PC-3 (cell line): ENCODE measurements at places on chromosomes 6 and 20. TPM values are rescaled to one million over a fixed set of nuclear protein-coding genes. Genes with fewer than 3 reads are reported as not detected.

DNA sequence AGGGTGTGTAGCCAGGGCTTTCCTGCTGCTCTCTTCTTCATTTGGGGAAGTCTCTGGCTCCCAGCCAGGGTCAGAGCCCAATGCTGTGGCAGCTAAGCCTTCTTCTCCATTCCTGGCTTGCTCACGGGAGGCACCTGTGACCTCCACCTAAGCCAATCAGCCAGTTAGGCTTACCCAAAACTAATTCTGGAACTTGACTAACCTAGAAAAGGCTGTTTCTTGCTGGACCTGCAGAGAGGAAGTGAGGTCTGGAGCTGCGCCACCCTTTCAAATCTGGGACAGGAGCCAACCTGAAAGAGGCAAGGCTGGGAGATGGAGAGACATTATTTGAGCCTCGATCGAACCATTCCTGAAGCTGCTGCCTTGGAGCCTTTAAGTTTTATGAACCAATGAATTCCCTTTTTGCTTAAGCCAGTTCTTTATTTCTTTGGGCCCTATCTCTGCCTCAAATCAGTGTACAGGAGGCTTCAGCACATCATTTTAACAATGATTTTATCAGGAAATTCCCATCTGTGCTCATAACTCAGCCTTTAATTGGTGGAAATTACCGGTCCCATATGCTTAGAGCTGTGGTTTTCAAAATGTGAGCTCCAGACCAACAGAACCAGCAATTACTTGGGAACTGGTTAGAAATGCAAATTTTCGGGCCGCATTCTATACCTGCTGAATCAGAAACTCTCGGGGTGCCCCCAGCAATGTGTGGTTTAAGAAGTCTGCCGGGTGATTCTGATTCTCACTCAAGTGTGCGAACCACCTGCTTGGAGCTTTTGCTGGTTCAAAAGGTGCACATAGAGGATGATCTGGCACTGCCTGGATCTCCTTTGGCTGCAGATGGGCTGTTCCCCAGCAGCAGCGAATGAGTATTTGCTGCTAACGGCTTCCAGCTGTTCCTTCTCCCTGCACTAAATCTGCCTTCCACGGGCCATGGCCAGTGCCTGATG lies 97.4 kb upstream of the RNF24 start:
- H3K27ac ChIP-seq: peak overlapping the region; percentile 75
- no peak overlapping the region for H3K4me3 ChIP-seq
- peaks cover 40% of the 10 kb centered on the region for H3K4me1 ChIP-seq
- DNase-seq: peak; percentile 87
- no peaks in the 10 kb centered on the region for H3K27me3 ChIP-seq
- H3K36me3 ChIP-seq: no peaks in the 10 kb centered on the region

- peaks cover 41% of the 10 kb centered on the region for H3K36me3 ChIP-seq
- no peak for DNase-seq
- H3K4me1 ChIP-seq: peaks cover 6% of the 10 kb centered on the region
Observed at GRCh38 chr6:118899948-118900347, 6.0 kb downstream of the ASF1A start.

- H3K36me3 ChIP-seq: no peaks in the 10 kb centered on the region
- H3K27me3 ChIP-seq: no peaks in the 10 kb centered on the region
- no peak for DNase-seq
- H3K27ac ChIP-seq: no peak overlapping the region
- H3K4me1 ChIP-seq: peaks cover 6% of the 10 kb centered on the region
Observed at GRCh38 chr6:105645958-105646357, 243.1 kb upstream of the PREP start.

- H3K36me3 ChIP-seq: no peaks in the 10 kb centered on the region
- no peaks in the 10 kb centered on the region for H3K27me3 ChIP-seq
- peaks cover 1% of the 10 kb centered on the region for H3K4me1 ChIP-seq
- H3K4me3 ChIP-seq: no peak overlapping the region
- no peak for DNase-seq
Observed at GRCh38 chr6:145161501-145161900, 573.8 kb downstream of the EPM2A start.

- no peak overlapping the region for H3K4me3 ChIP-seq
- peak; percentile 9 for DNase-seq
- H3K27ac ChIP-seq: no peak overlapping the region
- no peaks in the 10 kb centered on the region for H3K36me3 ChIP-seq
- peaks cover 4% of the 10 kb centered on the region; the same call in 1 of the 2 replicates for H3K4me1 ChIP-seq
Observed at GRCh38 chr6:142570221-142570671, 268.4 kb downstream of the ADGRG6 start.

- H3K4me3 ChIP-seq: no peak overlapping the region
- no peak overlapping the region for H3K27ac ChIP-seq
- peaks cover 25% of the 10 kb centered on the region for H3K27me3 ChIP-seq
- H3K36me3 ChIP-seq: no peaks in the 10 kb centered on the region
- DNase-seq: no peak
Observed at GRCh38 chr6:168163096-168163731, 84.2 kb upstream of the FRMD1 start.

GRCh38 chr6:24430086-24430485 lies 27.4 kb downstream of the MRS2 start:
- H3K4me3 ChIP-seq: no peak overlapping the region
- peaks cover 12% of the 10 kb centered on the region for H3K36me3 ChIP-seq
- no peaks in the 10 kb centered on the region for H3K27me3 ChIP-seq
- H3K27ac ChIP-seq: no peak overlapping the region

GRCh38 chr20:34808583-34808982 lies 16.9 kb downstream of the NCOA6 start:
- no peaks in the 10 kb centered on the region for H3K27me3 ChIP-seq
- H3K36me3 ChIP-seq: no peaks in the 10 kb centered on the region
- DNase-seq: no peak
- H3K4me3 ChIP-seq: no peak overlapping the region

GRCh38 chr6:117264692-117265409 lies 507 bp upstream of the VGLL2 start:
- H3K36me3 ChIP-seq: no peaks in the 10 kb centered on the region
- H3K27me3 ChIP-seq: peaks cover 88% of the 10 kb centered on the region

HLA-DOA gene
- not detected in 2 replicates for total RNA-seq
